Mesenteric fat pad (tissue), 1 donor: ENCODE measurements at places on chromosomes 6 and 20. TPM values are rescaled to one million over a fixed set of nuclear protein-coding genes. Genes with fewer than 3 reads are reported as not detected.

DNA sequence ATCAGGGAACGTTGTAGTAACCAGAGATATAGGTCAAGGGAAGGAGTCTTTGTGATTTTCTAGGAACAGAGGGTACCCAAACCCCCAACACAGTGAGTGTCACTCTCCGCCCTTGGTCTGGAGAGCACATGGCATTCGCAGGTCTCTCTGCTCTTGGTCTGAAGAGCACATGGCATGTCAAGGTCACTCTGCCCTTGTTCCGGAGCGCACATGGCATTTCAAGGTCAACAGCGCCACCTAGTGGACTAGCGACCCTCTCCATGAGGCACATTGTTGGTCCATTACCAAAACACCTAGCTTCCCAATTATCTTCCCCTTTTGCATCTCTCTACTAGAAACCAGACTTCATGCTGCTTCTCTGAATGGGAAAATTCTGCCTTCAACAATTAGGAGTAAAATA, 260.0 kb downstream of the C6orf118 start:
- DNase-seq = no peak

DNA sequence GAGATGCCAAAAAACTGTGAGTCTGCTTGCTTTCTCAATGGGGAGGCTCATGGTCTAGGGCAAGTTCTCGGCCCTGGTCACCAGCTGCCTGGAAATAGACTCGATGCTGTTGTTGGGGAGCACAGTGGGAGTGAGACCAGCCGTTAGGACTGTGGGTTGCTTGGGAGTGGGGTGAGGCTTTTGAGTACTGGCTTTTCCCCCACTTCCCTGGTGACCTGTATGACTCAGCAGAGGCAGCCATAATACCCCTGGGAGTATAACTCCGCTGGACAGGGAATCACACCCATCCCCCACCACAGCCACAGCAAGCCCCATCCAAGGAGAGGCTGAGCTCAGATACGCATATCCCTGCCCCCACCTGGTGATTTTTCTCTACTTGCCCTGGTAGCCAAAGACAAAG, 48.9 kb upstream of the OGFRL1 start:
- no peak for DNase-seq

GRCh38 chr6:17965397-17965796, 22.0 kb downstream of the KIF13A start:
- DNase-seq = no peak

Gene SPINT4
- not detected for total RNA-seq

DNA sequence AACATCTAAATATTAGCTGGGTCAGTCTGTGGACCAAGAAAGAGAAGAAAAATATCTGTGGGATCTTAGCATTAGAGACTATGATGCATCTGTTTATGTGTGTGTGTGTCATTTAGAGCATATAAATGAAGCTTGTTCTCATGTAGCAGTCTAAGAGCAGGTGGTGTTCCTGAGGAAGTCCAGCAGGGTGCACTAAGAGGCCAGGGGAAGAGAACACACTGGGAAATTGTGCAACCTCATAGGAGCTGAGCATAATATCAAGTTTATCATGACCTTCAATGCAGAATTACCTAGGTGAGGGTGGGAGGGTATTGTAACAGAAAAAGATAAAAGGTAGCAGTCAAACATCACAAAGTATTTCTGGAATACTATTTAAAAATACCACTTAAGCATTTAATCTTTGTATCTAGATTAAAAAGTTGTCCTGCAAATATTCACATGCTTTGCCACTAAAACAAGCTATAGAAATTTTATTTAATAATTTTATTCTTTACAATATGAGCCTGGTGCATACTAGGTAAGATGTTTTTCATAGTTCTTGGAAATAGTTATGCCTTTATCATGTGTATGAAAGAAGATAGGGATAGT, 80.5 kb downstream of the SMPDL3A start:
- no peak for DNase-seq

DNA sequence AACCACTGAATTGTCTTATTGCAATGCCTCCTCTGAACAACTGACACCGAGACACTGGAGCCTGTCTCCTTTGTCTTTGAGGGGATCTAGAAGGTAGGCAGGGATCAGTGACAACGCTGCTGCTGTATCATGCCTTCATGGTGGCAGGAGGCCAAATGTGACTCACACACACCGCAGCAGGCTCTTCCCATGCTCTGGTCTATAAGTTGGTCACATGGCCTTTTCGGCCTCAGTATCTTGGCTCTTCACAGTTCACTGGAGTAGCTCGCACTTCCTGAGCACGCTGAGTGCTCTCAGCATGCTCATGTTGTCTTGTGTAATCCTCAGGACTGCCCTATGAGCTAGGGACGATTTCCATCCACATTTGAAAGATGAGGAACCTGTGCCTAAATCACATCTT, 167.4 kb upstream of the PCSK2 start:
- no peak for DNase-seq

GRCh38 chr6:135759831-135760230, 91.7 kb upstream of the PDE7B start:
- no peak for DNase-seq

GRCh38 chr20:25035921-25036320, 22.0 kb downstream of the ACSS1 start:
- no peak for DNase-seq

GRCh38 chr20:45111799-45112471, 3.0 kb downstream of the WFDC5 start:
- DNase-seq = no peak

- DNase-seq = no peak
These were observed 48.1 kb upstream of the TNFRSF21 start for GRCh38 chr6:47357827-47358226.

Gene NFS1
- 23.5 TPM for total RNA-seq

DNA sequence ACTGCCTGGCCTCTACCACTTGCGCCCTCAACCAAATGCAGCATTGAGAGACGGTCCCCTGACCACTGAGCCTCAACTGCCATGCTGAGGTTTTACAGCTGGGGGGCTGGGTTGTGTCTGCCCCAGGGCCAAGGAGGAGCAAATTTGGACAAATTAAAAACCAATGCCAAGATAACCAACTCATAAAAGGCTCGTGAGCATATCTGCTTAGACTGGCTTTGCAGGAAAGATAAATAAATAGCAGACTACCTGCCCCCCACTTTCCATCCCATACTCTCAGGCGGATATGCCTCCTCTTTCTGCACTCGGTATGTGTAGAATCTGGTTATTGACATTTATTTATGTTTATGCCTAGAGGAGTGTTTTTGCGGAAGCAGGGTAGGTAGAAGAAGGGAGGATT, 76.8 kb downstream of the ZDHHC14 start:
- DNase-seq = no peak

DNA sequence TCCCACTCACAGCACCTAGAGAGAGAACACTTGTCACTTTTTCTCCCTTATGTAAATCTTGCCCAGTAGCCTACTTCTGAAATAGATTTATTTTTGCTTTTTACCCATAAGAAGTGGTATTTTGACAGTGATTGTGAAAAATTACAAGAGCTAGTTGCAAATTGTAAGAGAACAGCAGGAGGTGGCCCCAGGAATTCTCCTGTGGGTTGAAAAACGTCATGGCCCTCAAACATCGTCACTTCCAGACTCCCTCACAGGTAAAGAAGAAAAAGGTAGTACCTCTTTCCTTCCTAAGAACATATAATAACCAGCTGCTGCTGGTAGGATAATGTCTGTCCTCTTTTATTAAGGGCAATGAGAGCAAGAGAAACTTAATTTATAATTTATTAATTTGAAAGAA, 69.5 kb upstream of the LAMP5 start:
- DNase-seq = no peak

- DNase-seq = no peak
These were observed 32.8 kb upstream of the SIRPB2 start for GRCh38 chr20:1524004-1524403.

DNA sequence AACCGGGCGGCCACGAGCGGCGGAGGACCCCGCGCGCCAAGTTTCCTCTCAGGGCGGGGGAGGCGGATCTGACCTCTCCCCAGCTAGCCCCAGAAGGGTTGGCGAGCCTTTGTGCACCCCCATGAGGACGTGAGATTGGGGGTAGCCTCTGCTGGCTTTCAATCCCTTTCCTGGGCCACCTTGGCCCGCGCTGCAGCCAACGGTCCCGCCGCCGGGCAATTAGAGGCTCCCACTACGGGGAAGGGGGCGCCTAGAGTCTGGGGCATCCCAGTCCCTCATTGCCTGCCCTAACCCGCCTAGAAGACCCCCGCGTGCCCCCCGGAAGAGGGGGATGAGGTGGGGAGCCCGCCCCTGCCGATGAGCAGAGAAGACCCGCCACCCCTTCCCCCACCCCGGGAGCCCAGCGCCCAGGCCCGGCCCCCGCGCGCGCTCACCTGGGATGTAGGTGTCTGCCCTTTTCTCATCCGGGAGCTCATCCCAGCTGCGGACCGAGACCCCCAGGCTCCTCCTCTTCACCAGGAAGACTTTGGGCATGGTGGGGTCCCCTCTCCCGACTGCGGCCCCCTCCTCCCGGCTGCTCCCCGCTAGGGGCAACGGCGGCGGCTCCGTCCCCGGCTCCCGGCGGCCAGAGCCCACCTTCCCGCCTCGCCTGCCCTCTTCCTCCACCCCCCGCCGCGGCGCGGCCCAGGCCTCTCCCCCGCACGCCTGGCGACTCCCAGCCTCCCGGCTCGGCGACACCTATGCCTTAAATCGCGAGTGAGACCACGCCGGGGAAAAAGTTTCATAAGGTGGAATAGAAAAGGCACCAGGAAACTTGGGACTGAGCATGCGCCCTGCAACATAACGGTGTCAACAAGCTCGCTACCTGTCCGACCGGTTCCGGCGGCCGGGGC, at the start of gene OVOL2:
Gene OVOL2, minus strand, starts transcription at position 816 of the 893 bp plus-strand sequence. Its CDS starts 282 bp downstream, at position 534.
- DNase-seq = no peak

DNA sequence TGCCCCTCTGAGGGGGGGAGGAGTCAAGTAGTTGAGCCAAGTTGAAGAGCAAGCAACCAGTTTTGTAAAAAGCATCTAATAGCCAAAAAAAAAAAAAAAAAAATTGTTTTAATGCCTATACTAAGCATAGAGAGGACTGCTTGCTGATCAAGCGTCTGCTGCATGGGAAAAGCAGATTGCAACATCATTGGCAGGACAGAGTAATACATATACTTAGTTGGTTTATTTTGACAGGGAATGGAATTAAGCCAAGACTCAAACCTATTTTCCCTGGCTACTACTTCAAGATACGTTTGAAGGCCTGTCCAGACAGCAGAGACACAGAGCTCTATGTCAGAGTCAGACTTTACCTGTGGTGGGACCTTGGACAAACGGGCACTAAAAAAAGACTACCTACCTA, 120.5 kb downstream of the RTN4IP1 start:
- no peak for DNase-seq

Gene NKAPL
- total RNA-seq = 3.1 TPM

DNA sequence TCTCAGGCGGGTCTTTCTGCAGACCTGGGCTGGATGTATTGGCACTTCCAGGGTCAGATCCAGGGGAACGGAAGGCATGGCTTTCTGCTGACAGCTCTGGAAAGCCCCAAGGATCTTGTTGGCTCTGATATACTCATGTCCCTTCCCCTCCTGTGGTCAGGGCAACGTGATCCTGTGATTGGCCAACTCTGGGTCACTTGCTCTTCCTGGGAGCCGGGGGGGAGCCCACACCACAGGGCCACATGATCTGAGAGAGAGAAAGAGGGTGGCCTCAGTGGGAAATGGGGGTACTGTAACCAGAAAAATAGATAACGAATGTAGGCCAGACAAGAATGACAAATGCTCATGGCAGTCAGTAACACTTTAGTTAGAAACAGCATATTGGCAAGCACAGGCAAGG, 223.0 kb downstream of the NFATC2 start:
- no peak for DNase-seq

GRCh38 chr20:21628800-21629199, 76.7 kb upstream of the PAX1 start:
- no peak for DNase-seq

DNA sequence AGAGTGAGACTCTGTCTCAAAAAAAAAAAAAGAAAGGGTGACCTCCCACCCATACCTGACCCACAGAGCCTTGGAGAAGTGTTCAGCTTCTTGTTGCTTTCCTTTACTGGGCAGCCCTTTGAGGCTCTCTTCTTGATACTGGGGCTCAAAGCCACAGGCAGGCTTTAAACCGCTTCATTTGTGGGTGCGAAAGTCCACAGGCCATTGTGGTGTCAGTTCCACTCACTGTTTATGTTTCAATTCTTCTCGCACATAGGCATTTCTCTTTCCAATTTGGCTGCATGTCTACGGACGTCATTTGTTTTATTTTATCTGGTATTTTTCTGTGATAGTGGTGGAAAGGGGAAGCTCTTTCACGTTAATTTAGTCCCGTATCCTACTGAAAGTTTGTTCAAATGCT, 34.6 kb downstream of the PPARD start:
- no peak for DNase-seq

DNA sequence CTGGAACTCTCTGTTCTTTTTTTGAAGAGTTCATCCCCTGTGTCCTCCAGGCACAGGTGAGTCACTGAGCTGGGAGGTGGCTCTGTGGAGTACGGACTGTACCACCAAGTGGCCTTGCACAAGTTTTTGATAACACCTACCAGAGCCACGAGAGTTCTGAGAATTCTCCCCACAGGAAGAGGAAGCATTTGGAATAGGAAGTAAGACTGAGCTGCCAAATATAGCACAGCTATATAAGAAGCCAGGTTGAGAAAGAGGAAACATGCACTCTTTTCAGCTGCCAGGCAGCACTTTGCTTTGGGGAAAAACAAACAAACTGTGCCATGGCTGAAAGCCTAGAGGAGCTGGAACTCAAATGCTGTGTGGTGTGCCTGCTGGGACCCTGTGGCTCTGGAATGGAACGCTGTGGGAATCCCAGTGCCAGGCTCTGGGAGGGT, 70.8 kb upstream of the RIPOR2 start:
- no peak for DNase-seq

- no peak for DNase-seq
These were observed 48.0 kb upstream of the NOP56 start for GRCh38 chr20:2604506-2604835.

Gene SLC13A3
- total RNA-seq = 1.5 TPM

Gene EPPIN
- not detected for total RNA-seq

Gene ATF6B
- total RNA-seq = 46.6 TPM

Gene SLC32A1
- total RNA-seq = not detected

- DNase-seq = no peak
These were observed 962 bp downstream of the DDX27 start for GRCh38 chr20:49219924-49220831.

Gene ROMO1
- total RNA-seq = 141 TPM

Gene HLA-DOB
- not detected for total RNA-seq

Gene ADGRF4
- not detected for total RNA-seq

Gene STX7
- 96.3 TPM for total RNA-seq

DNA sequence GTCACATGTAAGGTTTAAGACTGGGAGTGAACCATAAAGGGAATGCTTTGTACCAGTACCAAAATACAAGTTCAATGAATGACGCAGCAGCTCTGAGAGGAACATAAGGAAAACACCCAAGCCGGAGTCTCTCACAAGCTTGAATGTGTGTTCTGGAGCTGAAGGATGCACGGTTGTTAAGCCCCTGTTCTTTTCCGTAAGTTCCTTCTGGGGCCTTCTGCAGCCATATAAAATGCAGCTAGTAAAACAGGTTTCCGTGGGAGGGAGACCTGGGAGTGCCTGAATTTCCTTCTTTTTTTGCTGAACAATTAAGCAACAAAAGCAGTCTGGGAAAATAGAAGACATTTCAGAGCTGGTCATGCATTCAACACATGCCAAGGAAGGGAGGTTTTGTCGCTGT, 73.2 kb upstream of the JAG1 start:
- no peak for DNase-seq

GRCh38 chr6:69007781-69008180, 372.7 kb downstream of the ADGRB3 start:
- no peak for DNase-seq
